Stimulated activated CD4-positive, alpha-beta T cell treated with anti-CD3 and anti-CD28 coated beads, Interleukin-1b, Interleukin-23, amount 100 ng/mL, for 1 hour (primary cell): ENCODE measurements at places on chromosomes 6 and 20.
A peak's percentile ranks its signal among the peaks of the same experiment; 100 is the strongest.

- DNase-seq: no peak
Measured at GRCh38 chr6:48378884-48379407, 267.9 kb upstream of the PTCHD4 start.

GRCh38 chr20:60378620-60379019 lies 420.4 kb downstream of the CDH26 start:
- DNase-seq: no peak

DNA sequence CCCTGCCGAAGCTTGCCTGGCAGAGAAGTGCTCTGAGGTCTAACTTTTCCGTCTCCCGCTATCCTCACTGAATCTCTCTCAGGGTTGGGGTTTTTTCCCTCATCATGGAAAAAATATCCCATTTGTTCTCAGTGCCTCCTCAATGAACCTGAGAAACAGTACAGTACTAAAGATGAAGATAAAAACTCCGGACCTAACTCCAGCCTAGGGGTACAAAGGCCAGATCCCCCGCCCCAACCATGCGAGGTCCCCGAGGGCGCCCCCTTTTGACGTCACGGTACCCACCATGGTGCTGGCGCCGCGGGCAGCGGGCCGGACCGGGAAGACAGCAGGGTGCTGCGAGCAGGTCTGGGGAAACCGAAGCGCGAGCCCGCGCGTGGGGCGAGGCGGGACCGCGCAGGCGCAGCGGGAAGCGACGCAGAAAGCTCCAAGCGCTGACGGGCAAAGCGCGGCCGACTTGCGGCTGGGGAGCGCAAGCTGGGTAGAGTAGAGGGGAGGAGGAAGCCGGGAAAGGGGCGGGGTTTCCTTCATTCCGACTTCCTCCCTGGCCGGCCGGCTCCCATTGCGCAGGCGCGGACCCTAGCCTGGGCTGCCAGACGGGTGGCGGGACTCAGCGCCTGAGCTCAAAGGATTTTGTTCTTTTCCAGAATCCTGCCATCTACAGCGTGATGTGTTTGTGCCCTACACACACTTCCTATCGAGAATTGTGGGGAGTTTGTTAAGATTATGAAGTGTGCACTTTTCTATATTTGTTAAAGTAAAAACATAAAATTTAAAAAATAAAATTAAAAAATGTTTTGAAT lies at the start of gene LSM2:
Gene LSM2, minus strand, starts transcription at position 497 of the 803 bp plus-strand sequence. Its CDS starts 209 bp downstream, at position 288.
- DNase-seq: peak; percentile 94

GRCh38 chr6:149075616-149076354 lies 241.7 kb upstream of the TAB2 start:
- DNase-seq: no peak

DNA sequence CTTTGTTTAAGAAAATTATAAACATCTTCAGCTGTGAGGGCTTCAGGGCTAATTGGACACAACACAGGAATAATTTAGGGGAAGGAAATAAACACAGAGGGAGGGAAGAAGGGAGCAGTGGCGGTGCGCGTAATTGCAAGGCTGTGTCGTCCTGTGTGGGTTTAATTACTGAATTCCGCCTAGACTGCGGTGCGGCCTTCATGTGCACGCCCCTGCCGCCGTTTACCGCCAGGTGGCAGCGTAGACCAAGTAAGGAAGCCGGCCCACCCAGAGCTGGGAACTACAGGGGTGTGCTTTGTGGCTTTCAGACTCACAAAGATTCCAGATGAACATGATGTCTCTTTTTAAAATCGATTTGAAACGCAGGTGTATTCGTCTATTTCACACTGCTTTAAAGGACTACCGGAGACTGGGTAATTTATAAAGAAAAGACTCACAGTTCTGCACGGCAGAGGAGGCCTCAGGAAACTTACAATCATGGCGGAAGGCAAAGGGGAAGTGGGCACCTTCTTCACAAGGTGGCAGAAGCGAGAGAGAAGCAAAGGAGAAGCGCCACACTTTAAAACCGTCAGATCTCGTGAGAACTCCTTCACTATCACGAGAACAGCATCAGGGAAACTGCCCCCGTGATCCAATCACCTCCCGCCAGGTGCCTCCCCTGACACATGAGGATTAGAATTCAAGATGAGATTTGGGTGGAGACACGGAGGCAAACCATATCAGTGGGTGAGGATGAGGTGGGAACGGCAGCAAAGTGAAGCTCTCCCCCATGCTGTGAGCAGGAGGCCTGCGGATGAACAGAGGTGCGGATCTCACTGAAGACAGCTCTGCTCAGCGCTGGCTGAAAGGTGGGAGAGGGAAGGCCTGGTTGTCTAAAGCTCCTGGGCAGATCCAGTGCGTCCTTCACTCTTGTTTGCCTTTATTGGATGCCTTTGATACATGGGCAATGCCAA lies 222.0 kb upstream of the PDE10A start:
- peak; percentile 48 for DNase-seq

DNA sequence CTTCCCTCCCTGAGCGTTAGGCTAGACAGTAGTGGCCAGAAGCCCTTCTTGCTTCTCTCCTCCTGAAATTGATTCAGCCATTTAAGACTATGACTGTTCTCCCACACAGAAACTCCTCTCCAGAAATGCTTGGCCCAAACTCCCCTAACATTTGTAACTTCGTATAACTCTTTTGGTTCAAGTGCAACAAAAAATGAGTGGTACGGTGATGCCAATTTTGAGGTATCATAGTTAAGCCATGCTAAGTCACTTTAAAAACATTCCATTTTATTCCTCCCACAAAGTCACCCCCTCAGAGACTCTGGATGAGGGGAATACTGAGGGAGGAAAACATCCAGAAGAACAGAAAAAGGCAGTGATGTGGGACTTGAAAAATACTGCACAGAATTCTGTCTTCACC lies 21.1 kb upstream of the ROS1 start:
- no peak for DNase-seq

- no peak for DNase-seq
Measured at GRCh38 chr6:75206576-75207342, 906 bp upstream of the COL12A1 start.

GRCh38 chr6:81727876-81728517 lies 24.5 kb downstream of the TENT5A start:
- DNase-seq: no peak

GRCh38 chr6:45554591-45554990 lies 176.9 kb upstream of the SUPT3H start:
- no peak for DNase-seq

GRCh38 chr20:45073221-45073620 lies 27.7 kb downstream of the KCNS1 start:
- DNase-seq: no peak

- DNase-seq: no peak
Measured at GRCh38 chr6:43703512-43704429, 16.2 kb upstream of the MRPS18A start.

DNA sequence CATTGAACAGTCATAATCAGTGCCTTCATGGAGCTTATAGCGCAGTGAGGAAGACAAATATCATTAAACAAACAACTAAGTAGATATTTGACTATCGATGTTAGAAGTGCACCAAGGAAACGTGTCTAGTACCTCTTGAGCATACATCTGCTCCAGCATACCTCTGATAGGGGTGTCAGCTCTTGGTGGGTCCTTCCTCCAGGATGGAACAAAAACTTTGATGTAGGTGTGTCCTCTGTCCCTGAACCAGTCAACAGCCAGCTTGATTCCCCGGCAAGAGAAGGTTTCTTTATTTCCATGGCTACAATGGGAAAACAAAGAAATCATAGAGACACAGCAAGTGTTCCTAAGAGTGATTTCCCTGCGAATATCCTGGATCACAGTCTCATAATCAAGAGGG lies 23.1 kb downstream of the ZC3H12D start:
- DNase-seq: no peak

GRCh38 chr20:46997187-46997586 lies 102.5 kb downstream of the EYA2 start:
- no peak for DNase-seq

DNA sequence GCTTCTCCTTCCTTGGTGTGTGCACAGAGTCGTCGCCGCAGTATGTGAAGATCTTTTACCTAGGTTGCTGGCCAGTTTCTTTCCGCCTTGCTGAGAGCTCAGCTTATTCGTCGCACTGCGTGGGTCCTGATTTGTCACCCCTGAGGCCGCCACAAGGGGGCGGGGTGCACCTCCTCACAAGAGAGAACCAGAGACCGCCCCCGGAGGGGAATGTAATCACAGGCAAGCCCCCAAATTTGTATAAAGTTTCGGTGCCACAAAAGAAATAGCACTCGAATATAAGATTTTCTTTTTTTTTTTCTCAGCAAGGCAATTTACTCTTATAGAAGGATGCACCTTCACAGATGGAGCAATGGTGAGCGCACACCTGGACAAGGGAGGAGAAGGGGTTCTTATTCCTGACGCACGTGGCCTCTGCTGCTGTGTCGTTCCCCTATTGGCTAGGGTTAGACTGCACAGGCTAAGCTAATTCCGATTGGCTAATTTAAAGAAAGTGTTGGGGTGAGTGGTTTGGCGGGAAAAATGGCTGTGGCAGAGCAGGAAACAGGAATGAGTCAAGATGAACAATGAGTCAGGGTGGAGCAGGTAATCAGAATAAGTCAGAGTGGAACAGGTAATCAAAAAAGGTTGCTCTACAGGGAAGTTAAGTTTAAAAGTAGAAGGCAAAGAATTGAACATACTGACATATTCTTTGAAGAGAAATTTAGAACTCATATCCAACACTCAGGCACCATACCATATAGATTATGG lies 19.5 kb downstream of the NCOA3 start:
- no peak for DNase-seq

DNA sequence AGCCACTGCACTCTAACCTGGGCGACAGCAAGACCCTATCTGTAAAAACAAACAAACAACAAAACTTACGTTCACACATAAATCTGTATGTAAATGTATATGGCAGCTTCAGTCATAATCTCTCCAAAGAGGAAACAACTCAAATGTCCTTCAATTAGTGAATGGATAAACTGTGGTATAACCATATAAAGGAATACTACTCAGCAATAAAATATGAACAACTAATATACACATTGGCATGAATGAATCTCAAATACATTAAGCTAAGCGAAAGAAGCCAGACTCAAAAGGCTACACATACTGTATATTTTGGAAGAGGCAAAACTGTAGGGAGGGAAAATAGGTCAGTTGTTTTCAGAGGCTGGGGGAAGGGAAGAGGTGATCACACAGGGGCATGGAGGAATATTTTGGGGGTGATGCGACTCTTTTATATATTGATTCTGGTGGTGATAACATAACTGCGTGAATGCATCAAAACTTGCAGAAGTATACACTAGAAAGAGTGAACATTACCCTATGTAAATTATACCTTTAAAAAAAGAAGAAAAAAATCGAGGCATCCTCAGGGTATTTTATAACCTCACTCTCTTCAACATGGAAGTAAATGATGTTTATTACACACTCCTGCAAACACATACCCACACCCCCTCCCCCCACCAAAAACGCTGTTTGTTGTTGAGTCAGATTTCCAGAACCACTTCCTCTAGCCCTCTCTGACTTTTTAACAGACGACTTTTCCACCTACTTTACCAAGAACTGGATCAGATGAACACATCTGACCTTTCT lies 115.2 kb upstream of the RNF24 start:
- no peak for DNase-seq

DNA sequence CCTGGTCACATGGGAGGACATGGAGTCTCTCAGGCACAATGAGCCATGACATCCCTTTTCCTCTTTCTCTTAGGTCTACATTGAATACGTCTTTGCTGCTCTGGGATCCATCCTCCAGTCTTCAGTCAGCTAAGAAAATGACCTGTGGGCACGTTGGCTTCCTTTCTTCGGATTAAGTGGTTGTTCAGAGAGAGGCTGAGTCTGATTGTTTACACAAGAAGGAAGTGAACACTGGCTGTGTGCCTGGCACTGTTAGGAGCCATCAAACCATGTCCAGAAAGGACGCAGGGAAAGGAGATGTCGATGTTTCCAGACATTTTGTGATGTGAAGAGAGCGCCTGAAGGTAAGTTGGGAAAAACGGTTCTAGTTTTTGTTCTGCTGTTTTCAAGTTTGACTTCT lies 309.9 kb upstream of the CDYL start:
- no peak for DNase-seq

GRCh38 chr20:21702553-21703470 lies 2.7 kb upstream of the PAX1 start:
- no peak for DNase-seq
